Astrocyte of the hippocampus (primary cell): ENCODE measurements at places on chromosomes 3 and 15.

DNA sequence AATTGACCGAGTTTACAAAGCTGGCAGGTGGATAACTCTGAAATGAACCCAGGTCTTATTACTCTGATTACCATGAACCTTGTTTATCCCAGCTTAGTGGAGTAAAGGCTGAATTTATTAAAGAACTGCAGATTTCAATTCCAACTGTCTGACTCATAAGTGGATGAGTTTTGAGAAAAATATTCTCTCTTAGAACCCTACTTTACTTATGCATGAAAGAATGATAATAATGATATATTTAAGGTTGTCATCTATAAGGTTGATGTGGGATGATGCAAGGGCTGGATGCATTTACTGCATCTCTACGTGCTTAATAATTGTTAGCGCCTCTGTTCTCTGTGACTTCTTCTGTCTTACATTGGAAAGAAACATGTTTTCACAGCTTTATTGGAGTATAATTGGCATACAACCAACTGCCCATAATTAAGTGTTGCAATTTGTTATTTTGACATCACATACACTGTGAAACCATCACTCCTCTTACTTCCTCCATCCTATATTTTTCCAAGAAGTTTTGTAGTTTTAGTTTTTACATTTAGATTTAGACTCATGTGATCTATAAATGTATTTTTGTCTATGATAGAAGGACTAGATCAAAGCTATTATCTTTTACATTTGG is 771.2 kb upstream of the ARRDC4 start:
- DNase-seq = no peak

DNA sequence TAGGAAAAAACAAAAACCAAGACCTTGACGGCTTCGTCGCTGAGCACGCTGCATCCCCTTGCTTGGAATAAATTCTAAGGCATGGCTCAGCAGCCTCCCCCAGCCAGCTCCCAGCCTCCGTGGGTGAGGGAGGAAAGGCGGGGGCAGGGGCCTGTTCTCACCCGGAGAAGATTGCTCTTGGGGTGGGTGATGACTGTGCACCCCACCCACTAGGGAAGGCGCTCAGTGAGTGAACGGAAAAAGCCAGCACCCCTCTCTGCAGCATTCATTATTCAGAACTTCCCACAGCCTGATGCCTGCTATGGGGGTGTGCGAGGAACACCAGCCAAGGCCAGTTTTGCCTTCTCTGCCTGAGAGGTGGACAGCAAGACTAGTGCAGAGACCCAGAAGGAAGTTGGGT is 19.3 kb upstream of the NTRK3 start:
- no peak for DNase-seq

GRCh38 chr15:68354923-68355322 is 77.0 kb downstream of the ITGA11 start:
- peak; percentile 91 for DNase-seq

GRCh38 chr15:70014860-70015490 is 82.7 kb downstream of the TLE3 start:
- DNase-seq = no peak

GRCh38 chr3:187150186-187150585 is 10.9 kb upstream of the RPL39L start:
- DNase-seq = no peak
